ENCODE measurements at places on chromosomes 5 and 9.
A peak's percentile ranks its signal among the peaks of the same experiment; 100 is the strongest.

GRCh38 chr5:84729326-84729725 is 344.6 kb upstream of the EDIL3 start:
- DNase-seq, result no peak

DNA sequence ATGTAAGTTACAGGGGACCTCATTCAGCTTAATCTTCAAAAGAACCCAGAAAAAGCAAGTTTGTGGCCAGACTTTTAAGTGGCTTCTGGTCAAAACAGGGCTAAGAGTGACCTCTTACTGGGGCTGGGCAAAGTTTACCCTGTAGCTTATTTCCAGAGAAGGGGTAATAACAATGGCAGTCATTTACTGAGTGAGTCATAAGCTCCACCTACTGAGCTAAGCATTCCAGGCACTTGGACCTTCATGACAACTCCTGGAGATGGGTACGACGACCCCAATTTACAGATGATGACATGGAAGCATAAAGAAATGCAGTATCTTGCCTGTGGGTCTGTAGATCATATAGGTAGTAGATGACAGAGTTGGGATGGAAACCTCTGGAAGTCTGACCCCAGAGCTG is 4.7 kb upstream of the GPR151 start:
- DNase-seq, result no peak

DNA sequence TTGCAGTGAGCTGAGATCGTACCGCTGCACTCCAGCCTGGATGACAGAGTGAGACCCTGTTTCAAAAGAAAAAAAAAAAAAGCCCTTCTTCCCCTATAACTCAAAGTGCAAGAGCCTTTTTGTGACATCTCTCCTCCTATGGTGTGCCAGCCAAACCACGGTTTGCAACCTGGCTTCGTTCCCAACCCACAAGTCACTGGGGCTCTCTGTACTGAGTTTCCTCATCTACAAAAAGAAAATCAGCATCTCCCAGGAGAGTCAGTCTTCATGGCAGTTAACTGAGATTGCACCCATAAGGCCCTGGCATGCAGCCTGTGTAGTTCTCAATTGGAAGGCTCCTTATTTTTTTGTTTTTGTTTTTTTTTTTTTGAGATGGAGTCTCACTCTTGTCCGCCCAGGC is 14.8 kb downstream of the ODF2 start:
- no peak for DNase-seq

GRCh38 chr5:173808079-173808808 is 79.9 kb upstream of the CPEB4 start:
- DNase-seq, result no peak

- DNase-seq, result no peak
Measured at GRCh38 chr5:1020452-1020961, 11.9 kb downstream of the NKD2 start.

GRCh38 chr5:120228262-120229031 is 235.7 kb upstream of the PRR16 start:
- DNase-seq, result no peak

GRCh38 chr9:92749071-92749933 is 15.3 kb downstream of the BICD2 start:
- DNase-seq, result peak; percentile 78

GRCh38 chr5:64831996-64832395 is 63.3 kb downstream of the CWC27 start:
- DNase-seq, result no peak

- no peak for DNase-seq
Measured at GRCh38 chr5:78545406-78545805, 103.2 kb downstream of the LHFPL2 start.

GRCh38 chr5:157312492-157312891 is 46.6 kb downstream of the CYFIP2 start:
- DNase-seq, result peak; percentile 49

DNA sequence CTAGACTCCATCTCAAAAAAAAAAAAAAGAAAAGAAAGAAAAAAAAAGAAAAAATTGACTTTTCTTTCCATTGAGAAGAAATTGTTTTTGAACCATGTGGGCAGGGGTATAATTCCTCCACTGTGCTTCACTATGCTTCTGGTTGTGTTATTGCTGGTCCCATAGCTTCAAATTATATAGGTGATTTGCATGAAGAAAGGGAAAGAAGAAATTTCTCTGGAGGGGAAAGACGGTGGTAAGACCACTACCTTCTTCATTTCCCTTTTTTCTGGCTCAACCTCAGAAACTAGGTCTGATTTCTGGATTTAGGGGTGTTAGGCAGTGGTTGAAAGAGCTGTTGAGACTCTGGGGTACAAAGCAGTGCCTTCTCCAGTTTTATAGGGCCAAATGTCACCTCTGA is 29.3 kb upstream of the HSPB3 start:
- no peak for DNase-seq

All from muscle of back (tissue), 13 donors.